ENCODE measurements at places on chromosomes 6 and 20.

DNA sequence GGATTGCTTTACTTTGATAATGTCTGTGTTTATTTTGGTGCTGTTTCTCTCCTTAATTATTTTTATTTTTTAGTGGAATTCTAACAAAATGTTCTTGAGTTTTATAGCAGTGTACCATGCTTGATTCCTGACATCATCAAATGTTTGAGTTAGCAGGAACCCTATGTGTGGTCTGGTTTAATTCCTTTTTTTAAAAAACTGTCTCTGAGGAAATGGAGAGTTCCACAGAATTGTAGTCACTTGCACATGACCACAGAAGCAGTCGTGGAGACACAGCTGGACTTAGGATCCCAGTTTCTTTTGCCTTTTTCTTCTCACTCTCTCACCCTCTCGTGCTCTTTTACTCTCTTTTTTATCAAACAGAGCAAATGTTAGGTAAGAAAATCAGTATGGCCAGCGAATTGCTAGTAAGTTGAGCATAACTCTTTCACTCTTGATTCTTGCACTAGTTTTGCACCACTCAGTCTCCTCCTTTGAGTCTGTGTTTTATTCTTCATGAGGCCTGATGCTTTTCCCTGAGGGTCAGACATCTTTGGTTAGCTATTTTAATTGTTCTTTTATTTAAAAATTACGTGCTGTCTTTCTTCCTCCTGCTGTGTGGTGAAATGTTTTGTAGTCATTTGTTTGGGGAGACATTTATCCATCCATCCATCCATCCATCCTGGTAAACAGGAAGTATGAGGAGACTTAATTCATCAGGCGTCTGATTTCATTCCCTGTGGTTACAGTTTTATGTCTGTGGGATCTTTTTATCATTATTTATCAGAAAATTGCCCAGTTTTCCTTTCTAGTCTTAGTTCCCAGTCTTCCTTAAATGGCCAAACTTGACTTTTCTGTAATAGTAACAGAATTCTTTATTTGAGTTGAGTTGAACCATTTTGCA is 83.0 kb downstream of the SCAF8 start:
- no peak for DNase-seq

DNA sequence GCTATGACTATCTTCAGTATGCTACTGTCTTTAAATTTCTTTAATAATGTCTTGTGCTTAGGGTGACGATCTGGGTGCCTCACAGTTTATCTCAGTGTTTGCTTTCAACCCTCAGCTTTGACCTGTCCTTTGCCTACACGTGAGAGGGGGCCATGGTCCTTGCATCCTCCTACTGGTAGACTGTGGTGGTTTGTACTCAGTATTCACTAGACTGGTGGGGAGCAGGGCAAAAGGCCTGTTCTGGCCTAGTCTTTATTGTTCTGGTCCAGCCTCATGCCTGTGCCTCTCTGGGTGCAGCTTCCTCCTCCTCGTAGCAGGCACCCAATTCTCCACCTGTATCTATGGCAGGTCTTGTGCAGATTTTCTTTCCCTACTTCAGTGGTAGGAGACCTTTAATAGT is 354.9 kb downstream of the CD109 start:
- no peak for DNase-seq

DNA sequence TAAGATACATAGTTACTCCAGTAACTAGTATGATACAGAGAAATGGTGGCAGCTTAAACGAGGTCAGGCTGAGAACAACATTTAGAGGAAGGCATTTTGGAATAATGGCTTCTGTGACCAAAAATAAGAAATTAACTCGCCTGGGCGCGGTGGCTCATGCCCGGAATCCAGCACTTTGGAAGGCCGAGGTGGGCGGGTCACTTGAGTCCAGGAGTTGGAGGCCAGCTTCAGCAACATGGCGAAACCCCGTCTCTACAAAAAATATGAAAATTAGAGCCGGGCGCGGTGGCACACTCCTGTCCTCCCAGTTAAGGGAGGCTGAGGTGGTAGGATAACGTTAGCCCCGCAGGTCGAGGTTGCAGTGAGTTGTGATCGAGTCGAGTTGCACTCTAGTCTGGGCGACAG is 1.8 kb downstream of the IGF2R start:
- no peak for DNase-seq

- DNase-seq = no peak
Observed at GRCh38 chr6:113953346-113953745, 17.6 kb downstream of the HDAC2 start.

DNA sequence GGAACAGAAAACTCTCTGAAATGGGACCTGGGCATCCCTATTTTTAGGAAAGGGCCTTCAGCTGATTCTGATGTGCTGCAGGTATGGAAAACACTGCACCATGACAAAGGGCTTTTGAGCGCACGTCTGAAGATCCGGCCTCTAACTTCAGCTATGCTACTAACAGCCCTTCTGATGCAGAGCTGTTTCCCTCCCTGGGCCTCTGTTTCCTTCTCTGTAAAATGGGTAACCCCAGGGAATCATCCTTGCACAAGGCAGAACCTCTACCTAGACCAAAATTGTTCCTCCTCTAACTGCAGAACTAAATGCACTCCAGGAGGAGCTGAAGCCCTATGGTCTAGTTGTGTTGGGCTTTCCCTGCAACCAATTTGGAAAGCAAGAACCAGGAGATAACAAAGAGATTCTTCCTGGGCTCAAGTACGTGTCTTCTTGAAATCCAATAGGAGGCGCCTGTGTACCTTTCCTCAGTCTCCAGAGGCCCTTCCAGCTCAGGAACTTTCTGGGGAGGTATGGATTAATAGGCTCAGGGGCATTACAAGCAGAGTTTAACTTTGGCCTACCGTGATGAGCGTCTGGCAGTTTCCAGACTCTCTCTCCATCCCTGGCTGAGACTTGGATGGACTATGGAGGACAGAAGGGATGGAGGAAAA is 5.9 kb downstream of the GPX5 start:
- DNase-seq = no peak

DNA sequence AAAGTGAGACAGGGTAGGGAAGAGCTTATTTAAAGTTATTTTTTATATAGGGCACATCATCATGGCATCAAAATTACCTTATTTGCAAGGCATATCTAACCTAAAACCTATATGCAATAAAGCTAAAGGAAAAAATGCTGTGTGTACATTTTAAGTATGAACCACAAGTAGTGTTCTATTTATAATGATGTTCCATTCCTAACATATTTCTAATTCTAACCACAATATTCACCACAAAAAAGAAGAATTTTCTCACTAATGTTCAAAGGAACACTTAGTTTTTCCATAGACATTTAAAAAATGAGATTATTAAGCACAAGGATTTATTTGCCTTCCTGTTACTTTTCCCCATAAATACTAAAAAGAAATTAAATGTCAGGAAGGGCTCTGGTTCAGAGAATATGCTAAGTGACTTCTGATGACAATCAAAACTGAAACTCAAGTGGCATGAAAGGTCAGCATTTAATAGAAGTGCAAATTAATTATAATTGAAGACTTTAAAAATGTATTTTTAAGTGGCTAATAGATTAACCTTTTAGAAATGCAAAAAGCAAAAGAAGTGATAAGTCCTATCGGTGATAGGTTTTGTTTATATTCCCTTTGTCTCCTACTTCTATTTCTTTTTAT is 25.1 kb downstream of the GPR63 start:
- no peak for DNase-seq

- DNase-seq = no peak
Observed at GRCh38 chr6:55918639-55919038, 43.2 kb upstream of the BMP5 start.

- DNase-seq = no peak
Observed at GRCh38 chr6:145044641-145045246, 690.6 kb downstream of the EPM2A start.

GRCh38 chr20:2137552-2138201 is 36.0 kb downstream of the STK35 start:
- DNase-seq = no peak

- no peak for DNase-seq
Observed at GRCh38 chr6:17865243-17865642, 122.2 kb downstream of the KIF13A start.

GRCh38 chr20:10454151-10454750 is 19.1 kb downstream of the SLX4IP start:
- DNase-seq = no peak

- no peak for DNase-seq
Observed at GRCh38 chr20:5448449-5449118, 131.8 kb upstream of the PROKR2 start.

GRCh38 chr6:155889410-155889809 is 433.8 kb upstream of the NOX3 start:
- DNase-seq = no peak
